ENCODE measurements at places on chromosomes 12 and 14. TPM values are rescaled to one million over a fixed set of nuclear protein-coding genes. Genes with fewer than 3 reads are reported as not detected.
A peak's percentile ranks its signal among the peaks of the same experiment; 100 is the strongest.

Gene FGF6
- total RNA-seq = not detected

Gene KCNA5
- not detected for total RNA-seq

Gene ACRBP
- total RNA-seq = not detected

Gene FITM1
- 0.88 TPM for total RNA-seq

Gene AGAP2
- total RNA-seq = 11.0 TPM

Gene WNT1
- not detected for total RNA-seq

Gene INHBC
- not detected for total RNA-seq

GRCh38 chr12:109330282-109331230, 17.1 kb upstream of the MYO1H start:
- no peak for DNase-seq

DNA sequence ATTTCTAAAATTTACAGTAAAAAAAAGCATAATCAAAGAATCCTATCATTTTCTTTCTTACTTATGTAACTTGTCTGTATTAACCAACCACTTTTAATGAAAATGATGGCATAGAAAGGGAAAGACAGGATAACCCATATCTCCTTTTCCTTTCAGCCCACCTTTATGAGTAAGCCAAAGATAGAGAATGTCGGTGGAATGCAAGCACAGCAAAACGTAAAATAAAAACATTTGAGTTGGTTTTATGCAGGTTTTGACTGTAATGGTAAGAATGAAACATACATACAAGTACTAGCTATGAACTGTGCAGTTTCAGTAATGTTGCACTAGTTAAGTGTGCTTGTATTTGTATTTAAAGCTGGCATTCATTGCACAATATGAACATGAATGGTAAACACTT, 360.3 kb downstream of the FOXG1 start:
- no peak for DNase-seq

DNA sequence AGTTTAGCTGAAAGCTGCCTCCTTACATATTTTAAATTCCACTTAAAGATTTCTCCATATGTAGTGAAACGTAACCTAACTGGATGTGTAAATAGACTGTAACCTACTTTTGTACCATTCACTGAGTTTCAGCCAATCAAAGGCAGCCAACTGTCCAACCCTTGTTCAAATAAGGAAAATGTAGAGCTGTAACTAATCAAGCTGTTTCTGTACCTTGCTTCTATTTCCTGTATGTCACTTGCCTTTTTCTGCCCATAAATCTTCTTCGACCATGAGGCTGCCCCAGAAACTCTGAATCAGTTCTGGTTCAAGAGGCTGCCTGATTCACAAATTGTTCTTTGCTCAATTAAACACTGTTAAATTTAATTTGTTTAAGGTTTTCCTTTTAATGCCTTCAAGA, 6.3 kb downstream of the SLC7A8 start:
- peak; percentile 75 for DNase-seq

DNA sequence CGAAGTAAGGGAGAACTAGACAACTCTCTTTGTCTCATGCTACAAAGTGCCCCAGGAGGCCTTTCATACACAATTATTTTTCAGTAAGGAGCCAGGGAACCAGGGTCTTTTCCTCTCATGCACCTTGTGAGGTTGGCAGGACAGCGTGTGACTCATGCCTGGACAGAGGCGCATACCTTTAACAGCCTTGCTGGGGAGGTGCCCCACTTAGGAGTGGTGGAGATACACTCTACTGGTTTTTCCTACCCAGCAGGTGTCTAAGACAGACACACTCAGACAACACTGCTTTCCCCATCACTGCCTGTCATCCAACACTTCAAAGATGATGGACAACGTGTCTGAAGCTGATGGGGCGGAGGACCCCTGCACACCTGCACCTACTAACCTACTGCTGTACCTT, 49.1 kb downstream of the B4GALNT3 start:
- DNase-seq = no peak

- peak; percentile 74 for DNase-seq
These were observed 43.8 kb downstream of the CCNK start for GRCh38 chr14:99524804-99525698.

DNA sequence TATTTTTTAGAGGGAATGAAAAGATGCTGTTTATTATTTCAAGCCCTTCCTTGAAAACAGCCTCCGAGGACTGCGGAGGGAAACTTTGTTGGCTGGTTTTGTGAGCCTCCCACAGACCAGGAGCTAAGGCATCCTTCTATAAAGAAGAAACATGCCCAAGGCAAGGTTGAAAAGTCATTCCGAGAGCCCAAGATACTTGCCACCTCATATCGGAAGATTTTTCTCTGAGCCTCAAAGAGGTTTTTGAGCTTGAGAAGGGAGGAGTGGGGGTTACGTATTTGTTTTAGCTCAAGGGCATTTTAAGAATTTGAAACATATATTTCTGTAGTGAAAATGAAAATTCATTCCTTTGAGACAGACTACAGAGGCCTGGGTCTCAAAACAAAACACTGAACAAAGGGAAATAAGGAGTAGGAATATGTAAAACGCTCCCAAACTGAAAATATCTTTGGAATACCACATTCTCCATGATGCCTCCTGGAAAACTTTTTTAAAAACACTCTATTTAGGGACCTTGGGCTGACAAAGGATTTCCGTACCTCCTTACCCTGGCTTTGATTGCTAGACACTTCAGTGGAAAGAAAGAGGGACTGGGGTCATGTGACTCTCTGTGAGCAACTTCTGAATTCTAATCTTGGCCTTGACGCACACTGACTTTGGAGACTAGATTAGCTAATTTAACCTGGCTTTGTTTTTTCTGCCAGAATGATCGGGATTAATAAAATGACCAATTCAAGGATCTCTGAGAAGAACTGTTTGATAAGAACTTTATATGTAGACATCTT, 180.9 kb downstream of the SRGAP1 start:
- DNase-seq = no peak

DNA sequence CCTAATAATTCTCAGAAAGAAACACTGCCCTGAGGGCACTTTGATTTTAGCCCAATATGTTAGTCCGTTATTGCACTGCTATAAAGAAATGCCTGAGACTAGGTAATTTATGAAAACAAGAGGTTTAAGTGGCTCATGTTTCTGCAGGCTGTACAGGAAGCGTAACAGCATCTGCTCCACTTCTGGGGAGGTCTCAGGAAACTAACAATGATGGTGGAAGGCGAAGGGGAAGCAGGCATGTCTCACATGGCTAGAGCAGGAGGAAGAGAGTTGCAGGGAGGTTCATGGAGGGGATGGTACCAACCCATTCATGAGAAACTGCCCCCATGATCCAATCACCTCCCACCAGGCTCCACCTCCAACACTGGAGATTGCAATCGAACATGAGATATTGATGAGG, 49.4 kb upstream of the RERG start:
- DNase-seq = no peak

- no peak for DNase-seq
These were observed 52.9 kb downstream of the ABCC9 start for GRCh38 chr12:21888276-21888863.

DNA sequence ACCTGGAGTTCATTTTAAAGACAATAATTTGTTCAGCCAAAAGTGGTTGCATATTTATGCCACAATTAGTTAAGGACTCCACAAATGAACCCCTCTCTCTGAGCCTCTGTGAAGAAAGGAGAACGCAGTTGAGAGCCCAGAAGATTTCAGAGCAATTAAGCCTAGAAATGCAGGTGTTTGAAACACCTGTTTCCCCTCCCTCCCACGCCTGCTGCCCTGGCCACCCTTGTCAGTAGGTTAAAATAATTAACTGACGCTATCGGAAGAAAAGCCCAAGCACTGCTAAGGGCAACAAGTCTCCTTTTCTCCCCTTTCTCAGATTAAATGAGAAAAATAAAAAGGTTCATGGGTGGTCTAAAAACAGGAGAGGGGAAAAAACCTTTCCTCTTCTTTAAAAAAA, 99.2 kb downstream of the PPM1A start:
- DNase-seq = no peak

Measured in G401 (cell line).